ENCODE measurements at places on chromosomes 6 and 20.

GRCh38 chr6:167244064-167244960 lies 46.8 kb upstream of the UNC93A start:
- DNase-seq = no peak

- no peak for DNase-seq
Measured at GRCh38 chr6:123629258-123629941, 7.3 kb downstream of the TRDN start.

DNA sequence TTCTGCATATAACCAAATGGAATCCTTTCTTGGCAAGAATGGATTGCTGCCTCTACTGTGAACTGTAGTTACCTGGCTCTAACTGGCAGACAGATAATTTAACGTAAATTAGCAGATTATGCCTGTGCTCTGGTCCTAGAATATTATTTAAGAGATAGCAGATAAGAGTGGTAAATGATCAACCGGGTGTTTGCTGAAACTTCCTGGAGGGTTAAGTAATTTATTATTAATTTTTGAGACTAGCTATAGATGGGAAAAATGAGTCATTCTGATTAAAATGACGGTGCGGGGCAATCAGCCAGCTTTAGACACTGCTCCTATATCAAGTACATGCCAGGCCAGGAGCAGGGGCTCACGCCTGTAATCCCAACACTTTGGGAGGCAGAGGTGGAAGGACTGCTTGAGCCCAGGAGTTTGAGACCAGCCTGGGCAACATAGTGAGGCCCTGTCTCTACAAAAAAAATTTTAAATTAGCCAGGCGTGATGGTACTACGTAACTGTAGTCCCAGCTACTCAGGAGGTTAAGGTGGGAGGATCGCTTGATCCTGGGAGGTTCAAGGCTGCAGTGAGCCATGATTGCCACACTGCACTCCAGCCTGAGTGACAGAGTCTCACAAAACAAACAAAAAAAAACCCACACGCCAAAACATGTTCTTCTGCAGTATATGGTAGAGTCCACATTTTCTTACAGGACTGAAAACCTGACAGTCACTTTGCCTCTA lies 22.6 kb downstream of the B4GALT5 start:
- DNase-seq = no peak

DNA sequence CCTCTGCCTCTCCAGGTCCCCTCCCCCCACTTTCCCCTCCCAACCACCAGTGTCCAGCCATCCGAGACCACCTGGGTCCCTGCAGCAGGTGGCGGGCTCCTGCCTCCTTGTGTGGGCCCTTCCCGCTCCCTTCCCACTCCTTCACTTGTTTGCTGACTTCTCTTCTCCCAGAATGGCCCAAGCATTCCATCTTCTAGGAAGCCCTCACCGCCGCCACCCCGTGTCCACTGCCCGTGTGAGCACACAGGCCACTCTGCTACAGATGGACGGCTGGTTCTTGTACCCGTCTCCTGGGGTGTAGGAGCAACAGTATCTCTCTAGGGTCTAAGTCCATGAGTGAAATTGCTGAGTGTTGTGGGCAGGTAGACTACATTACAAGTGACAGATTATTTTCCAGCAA lies 15.0 kb downstream of the BPHL start:
- DNase-seq = no peak

DNA sequence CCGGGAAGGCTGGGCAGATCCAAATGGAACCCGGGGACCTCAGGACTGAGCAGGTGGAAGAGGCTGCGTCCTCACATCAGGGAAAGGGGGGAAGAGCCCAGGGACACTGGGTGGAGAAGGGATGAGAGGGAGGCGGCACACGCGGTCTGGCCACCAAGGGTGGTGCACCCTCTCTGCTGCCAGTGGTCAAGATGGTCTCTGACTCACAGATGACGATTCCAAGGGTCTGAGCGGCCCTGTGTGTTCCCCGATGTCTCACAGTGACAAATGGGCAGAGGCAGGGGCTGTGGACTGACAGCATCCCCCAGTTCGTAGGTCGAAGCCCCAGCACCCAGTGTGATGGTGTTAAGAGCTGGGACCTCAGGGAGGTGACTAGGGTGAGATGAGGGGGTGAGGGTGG lies 32.1 kb downstream of the SLCO4A1 start:
- DNase-seq = no peak

GRCh38 chr6:18503206-18503592 lies 116.0 kb downstream of the RNF144B start:
- DNase-seq = no peak

DNA sequence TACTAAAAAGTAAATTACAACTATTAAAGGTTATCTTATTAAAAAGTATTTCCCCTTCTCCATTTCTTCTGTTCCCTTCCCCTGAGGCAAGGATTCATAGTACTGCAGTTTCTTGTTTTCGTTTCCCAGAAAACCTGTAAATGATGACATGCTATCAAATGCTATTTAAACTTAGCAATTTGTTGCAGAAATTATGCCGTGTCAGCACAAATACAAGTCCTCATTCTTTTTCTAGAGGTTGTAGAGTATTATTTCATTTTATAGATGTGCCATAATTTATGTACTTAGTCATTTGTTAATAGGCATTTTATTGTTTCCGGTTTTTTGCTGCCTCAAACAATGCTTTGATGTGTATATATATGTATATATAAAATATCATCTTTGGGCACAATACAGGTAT lies 268.4 kb downstream of the PLCB1 start:
- DNase-seq = no peak

GRCh38 chr20:59696476-59696875 lies 92.1 kb downstream of the PHACTR3 start:
- peak; percentile 57 for DNase-seq

GRCh38 chr6:158707120-158707820 lies 57.4 kb downstream of the SYTL3 start:
- no peak for DNase-seq

DNA sequence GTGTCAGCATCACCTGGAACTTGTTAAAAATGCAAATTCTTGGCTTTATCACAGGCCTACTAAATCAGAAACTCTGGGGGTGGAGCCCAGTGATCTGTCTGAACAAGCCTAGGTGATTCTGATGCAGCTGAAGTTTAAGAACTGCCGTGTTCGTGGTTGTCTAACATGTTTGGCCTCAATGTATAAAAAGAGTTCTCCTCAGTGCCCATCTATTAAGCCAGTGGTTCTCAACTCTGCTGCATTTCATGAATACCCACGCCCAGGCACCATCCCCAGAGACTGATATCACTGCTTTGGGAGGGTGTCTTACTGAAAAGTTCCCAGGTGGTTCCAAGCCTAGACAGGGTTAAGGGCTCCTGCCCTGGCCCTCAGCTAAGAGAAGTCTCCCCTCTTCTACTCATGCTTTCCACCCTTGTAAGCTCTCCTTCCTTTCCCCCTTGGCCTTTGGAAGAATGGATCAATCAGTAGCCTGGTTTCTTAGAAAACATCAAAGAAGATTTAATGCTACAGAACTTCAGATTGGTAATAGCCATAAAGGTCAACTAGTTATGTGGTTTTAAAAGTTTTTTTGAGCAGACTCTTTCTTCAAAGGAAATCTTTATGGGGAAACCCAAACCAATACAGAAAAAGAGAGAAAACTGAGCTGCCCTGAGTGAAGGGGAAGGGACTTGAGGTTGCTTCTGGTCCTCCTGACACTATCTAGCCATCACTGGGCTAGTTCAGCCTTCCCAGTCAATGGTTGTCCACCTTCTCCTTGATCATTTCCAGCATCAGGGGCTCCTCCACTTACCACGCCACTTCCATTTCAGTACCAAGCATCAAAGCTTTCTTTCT lies 38.9 kb upstream of the TNFAIP3 start:
- no peak for DNase-seq

GRCh38 chr6:44431118-44431725 lies 43.7 kb downstream of the CDC5L start:
- DNase-seq = peak; percentile 52

DNA sequence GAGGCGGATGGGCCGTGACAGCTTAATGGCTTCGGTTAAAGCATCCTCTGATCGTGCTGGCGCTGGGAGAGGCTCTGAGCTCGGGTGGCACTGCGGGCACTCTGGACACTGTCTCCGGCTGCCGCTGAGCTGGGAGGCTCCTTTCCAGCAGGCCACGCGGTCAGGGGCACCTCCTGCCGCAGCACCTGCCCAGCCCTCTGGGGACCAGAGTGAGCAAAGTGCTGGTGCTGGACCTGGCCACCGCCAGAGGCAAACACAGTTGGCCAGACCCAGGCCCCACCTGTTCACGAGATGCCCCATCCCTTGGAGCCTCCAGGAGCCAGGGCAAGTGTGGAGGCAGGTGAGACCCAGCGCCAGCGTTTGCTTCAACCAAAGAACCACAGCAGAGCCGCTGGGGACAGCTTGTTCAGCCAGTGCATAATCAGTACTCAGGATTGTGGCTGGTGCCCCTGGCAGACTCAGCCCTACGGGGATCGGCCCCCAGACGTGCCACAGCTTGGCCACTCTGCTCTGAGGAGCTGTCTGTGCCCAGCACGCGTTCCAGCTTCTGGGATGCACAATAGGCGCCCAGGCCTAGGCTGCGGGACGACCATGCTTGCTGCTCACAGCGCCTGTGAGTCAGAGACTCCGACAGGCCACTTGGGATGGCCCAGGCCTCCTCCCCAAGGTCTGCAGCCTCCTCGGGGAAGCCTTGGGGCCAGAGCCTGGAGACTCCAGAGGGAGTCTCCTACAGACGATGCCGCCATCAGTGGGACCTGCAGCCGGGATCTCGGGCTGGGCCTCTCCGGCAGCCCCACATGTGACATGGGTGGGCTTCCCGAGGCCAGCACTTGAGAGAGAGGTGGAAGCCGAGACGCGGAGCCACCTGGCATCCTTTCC lies 38.2 kb upstream of the SLCO4A1 start:
- no peak for DNase-seq

- DNase-seq = peak; percentile 57
Measured at GRCh38 chr6:19836799-19837510, at the start of gene ID4. Gene ID4, plus strand, starts transcription at chr6:19837370. Its CDS starts 385 bp downstream, at chr6:19837755.

GRCh38 chr20:61045876-61046585 lies 206.0 kb upstream of the CDH4 start:
- no peak for DNase-seq

GRCh38 chr20:32976746-32977145 lies 27.5 kb downstream of the SUN5 start:
- no peak for DNase-seq

DNA sequence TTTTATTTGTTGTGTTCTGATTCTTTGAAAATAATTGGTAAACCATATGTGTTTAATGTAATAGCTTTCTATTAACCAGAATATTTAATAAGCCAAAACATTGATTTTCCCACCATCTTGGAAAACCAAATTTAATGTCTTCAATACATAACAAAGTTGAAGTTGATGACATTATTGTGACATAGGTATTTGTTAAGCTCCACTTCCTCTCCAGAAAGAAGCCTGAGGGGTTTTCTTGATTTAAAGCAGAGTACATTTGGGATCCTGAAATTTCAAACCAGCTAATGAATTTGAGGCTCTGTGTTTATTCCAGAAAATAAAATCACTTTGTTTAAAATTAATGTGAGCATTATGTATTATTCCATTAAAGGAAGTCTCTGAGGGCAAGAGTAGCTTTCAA lies 106.3 kb downstream of the PERP start:
- DNase-seq = no peak

DNA sequence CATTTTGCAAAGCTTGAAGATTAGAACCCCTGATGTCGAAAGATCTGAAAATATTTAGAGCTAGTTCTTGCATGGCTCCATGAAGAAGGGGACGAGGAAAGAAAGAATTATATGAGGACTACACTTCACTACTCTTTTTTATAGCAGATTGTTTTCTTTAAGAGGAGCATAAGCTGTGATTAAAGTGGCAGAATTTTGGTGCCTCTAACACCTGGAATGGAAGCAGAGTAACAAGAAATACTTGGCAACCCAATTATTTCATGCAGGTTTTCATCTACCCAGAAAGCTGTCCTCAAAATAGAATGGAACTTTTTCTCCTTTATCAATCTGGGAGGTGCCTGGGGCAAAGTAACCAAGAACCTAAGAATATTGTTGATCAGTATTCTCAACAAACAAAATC lies 4.0 kb downstream of the METTL24 start:
- no peak for DNase-seq

- no peak for DNase-seq
Measured at GRCh38 chr6:9484686-9485085, 930.2 kb downstream of the TFAP2A start.

DNA sequence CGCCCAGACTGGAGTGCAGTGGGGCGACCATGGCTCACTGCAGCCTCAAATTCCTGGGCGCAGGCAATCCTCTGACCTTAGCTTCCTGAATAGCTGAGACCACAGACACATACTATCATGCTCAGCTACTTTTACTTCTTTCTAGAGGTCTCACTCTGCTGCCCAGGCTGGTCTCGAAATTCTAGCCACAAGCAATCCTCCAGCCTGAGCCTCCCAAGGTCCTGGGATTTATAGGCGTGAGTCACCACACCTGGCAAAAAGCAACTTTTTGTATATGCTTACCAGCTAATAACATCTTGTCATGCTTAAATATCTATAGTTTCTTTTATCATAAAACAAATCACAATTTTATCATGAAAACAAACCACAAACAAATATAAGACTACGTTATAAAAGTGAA lies 23.0 kb downstream of the RNASET2 start:
- DNase-seq = no peak

- DNase-seq = no peak
Measured at GRCh38 chr6:18323935-18324705, 59.8 kb upstream of the DEK start.

DNA sequence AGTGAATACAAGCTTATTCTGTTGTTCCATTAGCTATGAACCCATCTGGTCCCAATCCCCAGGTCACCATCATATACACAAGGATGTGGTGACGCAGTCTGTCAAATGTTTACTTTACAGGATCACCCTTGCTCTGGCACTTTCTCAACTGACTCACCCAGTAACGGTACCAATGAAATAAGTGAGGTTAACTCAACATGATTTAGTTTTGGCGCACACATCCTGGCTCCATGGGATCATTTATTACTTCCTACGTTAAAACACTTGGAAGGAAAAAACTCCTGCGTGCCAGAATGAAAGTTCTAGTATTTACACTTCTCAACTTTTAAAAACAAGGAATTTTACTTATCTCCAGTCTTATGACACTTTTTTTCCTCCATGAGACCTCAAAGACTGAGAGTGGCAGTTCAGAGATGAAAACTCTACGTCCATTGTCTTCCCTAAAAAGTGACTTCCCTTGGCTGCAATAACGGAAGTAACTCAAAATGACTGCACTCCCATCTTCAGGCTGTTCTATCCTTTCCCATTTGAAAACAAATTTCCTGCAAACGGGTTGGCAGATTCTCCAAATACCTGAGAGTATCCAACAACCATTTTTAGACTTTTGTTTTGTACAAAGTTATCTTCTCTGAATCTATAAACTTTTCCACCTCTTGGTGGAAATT lies 15.9 kb downstream of the AGPAT4 start:
- no peak for DNase-seq

GRCh38 chr6:24093381-24093780 lies 32.6 kb upstream of the NRSN1 start:
- no peak for DNase-seq

GRCh38 chr20:50729901-50730764 lies 1.2 kb upstream of the PARD6B start:
- no peak for DNase-seq

GRCh38 chr6:160215232-160215631 lies 43.4 kb downstream of the SLC22A2 start:
- no peak for DNase-seq

DNA sequence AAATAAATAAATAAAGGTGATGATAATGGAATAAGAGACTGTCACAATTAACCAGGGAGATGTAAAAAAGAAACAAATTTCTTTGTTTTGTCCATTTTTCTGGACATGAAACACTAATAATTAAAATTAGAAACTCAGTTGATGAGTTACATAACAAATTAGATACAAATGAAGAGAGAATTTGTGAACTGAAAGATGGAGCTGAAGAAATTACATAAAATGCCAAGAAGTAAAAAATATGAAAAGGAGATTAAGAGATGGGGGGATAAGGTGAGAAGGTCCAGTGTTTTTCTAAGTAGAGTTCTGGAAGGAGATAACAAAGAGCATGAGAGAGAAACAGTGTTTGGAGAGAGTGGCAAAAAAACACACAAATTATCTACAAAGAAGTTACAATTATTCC lies 89.4 kb upstream of the AGPAT4 start:
- no peak for DNase-seq
